Bladder microvascular endothelial cell (primary cell): ENCODE measurements at places on chromosomes 7 and 10. TPM values are rescaled to one million over a fixed set of nuclear protein-coding genes. Genes with fewer than 3 reads are reported as not detected.

LAMTOR4 gene
- total RNA-seq: 98.6 and 171 TPM in 2 replicates

ASIC3 gene
- total RNA-seq: 0.16 and 0.44 TPM in 2 replicates

PDZD7 gene
- 0.16 and 0.44 TPM in 2 replicates for total RNA-seq

CTAGE6 gene
- total RNA-seq: 0.32 and 1.5 TPM in 2 replicates

ZNF394 gene
- total RNA-seq: 24.3 and 25.0 TPM in 2 replicates

STEAP2 gene
- total RNA-seq: 0.32 and 1.4 TPM in 2 replicates

IRF5 gene
- total RNA-seq: under 0.01 and 0.19 TPM in 2 replicates

SLC13A1 gene
- not detected in 2 replicates for total RNA-seq

ITIH5 gene
- 1.8 and 2.6 TPM in 2 replicates for total RNA-seq

BMPER gene
- 0.16 and 5.4 TPM in 2 replicates for total RNA-seq

POLR1F gene
- 12.5 and 23.1 TPM in 2 replicates for total RNA-seq

FOXP2 gene
- 0.32 and 8.6 TPM in 2 replicates for total RNA-seq

ANKRD1 gene
- 240 and 1,685 TPM in 2 replicates for total RNA-seq

RRP12 gene
- total RNA-seq: 8.4 and 19.6 TPM in 2 replicates

SUGCT gene
- 1.1 and 1.4 TPM in 2 replicates for total RNA-seq

STK32C gene
- 8.6 and 9.9 TPM in 2 replicates for total RNA-seq

ASB15 gene
- not detected in 2 replicates for total RNA-seq

MLXIPL gene
- total RNA-seq: not detected in 2 replicates

ANXA8L1 gene
- not detected in 2 replicates for total RNA-seq

WIPF3 gene
- total RNA-seq: 0.25 TPM in 1 of 2 replicates, not detected in the other

ZNHIT1 gene
- total RNA-seq: 55.8 and 118 TPM in 2 replicates

LRRD1 gene
- under 0.01 TPM in 2 replicates for total RNA-seq

MALRD1 gene
- not detected in 2 replicates for total RNA-seq

FFAR4 gene
- not detected in 2 replicates for total RNA-seq

SUN3 gene
- total RNA-seq: not detected in 2 replicates

VWA2 gene
- total RNA-seq: not detected in 2 replicates

GTF2IRD2 gene
- 1.9 and 4.0 TPM in 2 replicates for total RNA-seq

FGFR2 gene
- not detected in 2 replicates for total RNA-seq

SVOPL gene
- not detected in 2 replicates for total RNA-seq

PLPP4 gene
- total RNA-seq: 0.16 and 0.38 TPM in 2 replicates

RALA gene
- total RNA-seq: 39.7 and 68.1 TPM in 2 replicates

HOXA2 gene
- 0.44 and 0.49 TPM in 2 replicates for total RNA-seq

RPEL1 gene
- 0.06 TPM in 1 of 2 replicates, not detected in the other for total RNA-seq

PNLIPRP1 gene
- total RNA-seq: not detected in 2 replicates

EGFR gene
- total RNA-seq: 0.97 and 1.5 TPM in 2 replicates
